Activated naive CD8-positive, alpha-beta T cell treated with anti-CD3 and anti-CD28 coated beads, Interleukin-2, amount 10 ng/mL, durations not matched to agents 7 days and 5 days (primary cell): ENCODE measurements at places on chromosomes 6 and 20.

GRCh38 chr6:83308833-83309232 is 115.7 kb downstream of the RWDD2A start:
- DNase-seq = no peak

GRCh38 chr6:1392813-1393640 is 3.7 kb downstream of the FOXF2 start:
- no peak for DNase-seq

DNA sequence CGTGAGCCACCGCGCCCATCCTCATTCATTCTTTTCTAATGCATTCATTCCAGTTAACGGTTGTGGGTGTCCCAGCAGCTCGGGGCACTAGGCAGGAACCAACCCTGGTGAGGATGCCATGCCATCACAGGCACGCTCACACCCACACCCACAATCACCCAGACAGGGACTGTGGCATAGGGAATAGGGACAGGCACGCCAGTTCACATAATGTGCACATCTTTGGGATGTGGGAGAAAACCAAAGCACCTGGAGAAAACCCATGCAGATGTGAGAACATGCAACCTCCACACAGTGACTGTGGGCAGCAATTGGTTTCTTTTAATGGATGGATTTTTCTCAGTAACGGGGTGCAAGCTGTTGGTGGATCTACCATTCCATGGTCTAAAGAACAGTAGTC is 64.3 kb downstream of the IRF4 start:
- DNase-seq = peak; percentile 23

DNA sequence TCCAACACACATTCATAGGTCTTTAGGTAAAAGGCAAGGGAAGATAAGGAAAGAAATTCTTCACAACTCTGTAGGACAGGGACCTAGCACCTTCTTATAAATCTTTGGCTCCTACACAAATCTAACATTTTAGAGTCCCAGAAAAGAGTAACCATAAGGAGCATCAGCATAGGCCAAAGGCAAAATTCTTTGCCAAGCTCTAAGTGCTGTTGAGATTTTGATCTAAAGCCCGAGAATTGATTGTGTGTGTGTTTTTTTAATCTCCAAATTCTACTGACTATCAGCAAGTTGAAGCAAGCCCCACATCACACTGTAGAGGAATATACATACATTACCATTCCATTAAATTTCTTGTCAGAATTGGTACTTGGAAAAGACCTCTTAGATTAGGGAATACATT is 233.6 kb downstream of the BTBD9 start:
- DNase-seq = no peak

- DNase-seq = no peak
Observed at GRCh38 chr6:131383421-131384411, 189.3 kb upstream of the ARG1 start.

DNA sequence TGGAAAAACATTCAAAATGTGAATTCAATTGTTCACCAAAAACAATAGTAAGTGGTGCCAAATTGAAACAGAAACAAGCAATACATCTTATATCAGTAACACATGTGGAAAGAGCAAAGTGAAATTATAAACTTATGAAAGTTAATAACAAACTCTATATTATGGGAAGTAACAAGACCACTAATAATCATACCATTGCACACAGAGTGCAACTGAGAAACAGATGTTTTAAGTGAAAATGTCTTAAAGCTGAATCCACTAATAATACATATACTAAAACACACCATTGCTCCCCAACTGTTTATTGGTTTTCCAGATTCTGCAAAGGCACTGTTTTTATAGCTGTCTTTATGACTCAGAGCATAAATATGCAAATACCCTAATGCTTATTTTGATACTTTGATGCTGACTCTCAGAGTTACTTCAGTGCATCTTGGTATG is 292.3 kb downstream of the RFPL4B start:
- no peak for DNase-seq

- DNase-seq = no peak
Observed at GRCh38 chr20:9532069-9532838, 17.9 kb downstream of the LAMP5 start.

DNA sequence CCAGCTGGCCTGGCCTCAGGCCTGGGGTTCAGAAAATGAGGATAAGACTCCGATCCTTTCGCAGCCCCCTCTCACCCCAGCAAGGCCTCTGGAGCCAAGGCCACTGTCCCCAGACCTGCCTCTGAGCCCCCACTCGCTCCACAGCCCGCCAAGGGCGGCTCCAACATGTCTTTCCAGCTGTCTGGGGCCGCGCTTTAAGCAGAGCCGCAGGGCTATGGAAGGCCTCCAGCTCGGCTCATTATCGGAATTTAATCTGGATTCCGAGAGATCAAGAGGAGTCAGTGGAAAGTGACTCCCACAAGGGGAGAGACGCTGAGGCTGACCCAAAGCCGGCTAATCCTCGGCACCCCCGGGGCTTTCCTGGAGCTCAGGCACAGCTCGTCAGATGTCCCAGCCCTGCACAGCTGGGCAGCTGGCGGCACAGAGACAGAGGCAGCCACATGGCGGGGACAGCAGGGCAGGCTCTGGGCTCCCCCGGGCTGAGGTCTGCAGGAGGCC is 41.8 kb downstream of the BMP7 start:
- no peak for DNase-seq

- DNase-seq = no peak
Observed at GRCh38 chr6:144745439-144745838, 460.3 kb downstream of the UTRN start.

DNA sequence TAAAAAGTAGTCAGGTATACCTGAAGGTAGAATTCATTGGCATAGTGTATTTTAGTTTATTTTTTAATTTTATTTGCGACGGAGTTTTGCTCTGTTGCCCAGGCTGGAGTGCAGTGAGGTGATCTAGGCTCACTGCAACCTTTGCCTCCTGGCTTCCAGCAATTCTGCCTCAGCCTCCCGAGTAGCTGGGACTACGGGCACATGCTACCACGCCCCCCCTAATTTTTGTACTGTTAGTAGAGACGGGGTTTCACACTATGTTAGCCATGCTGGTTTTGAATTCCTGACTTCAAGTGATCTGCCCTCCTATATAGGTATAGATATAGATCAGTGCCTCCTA is 102.8 kb upstream of the PRSS16 start:
- DNase-seq = no peak

DNA sequence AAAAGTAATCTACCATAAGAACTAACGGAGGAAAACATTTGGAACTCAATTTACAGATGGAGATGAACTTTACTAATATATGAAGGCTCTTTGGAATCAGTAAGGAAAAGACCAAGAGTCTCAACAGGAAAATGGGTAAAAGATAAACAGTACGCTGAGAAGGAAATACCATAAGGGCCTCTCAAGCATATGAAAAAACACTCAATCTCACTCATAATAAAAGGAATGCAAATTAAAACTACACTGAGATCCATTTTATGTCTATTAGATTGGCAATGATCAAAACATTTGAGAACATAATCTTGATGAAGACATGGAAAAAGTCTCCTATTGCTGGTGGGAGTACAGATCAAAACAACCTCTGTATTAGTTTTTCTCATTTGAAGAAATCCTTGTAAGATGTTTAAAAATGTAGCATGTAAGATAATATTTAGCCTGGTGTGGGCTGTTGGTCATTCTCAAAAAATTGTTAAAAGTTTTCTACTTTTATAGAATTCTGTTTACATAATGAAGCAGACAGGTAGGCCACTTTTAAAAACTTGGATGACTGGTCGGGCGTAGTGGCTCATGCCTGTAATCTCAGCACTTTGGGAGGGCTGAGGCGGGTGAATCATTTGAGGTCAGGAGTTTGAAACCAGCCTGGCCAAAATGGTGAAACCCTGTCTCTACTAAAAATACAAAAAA is 14.5 kb downstream of the REV3L start:
- DNase-seq = no peak

DNA sequence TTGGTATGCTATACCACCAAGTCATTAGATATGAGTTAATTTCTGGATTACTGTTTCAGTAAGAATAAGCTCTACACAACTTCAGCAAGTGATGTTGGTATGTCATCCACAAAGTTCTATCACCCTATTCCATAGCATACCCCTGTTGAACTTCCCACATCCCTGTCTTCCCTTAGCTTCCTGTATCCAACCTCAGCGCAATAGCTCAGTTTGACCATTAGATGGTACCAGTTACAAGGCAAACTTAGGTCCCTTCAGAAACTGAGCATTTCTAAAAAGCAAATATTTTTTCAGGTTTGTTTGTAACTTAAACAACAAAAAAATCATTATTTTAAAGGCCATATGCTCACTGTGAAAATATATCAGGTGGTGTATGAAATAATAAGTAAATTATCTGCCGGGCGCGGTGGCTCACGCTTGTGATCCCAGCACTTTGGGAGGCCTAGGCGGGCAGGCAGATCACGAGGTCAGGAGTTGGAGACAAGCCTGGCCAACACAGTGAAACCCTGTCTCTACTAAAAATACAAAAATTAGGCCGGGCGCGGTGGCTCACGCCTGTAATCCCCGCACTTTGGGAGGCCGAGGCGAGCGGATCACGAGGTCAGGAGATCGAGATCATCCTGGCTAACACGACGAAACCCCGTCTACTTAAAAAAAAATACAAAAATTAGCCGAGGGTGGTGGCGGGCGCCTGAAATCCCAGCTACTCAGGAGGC is 8.8 kb upstream of the MOG start:
- no peak for DNase-seq

DNA sequence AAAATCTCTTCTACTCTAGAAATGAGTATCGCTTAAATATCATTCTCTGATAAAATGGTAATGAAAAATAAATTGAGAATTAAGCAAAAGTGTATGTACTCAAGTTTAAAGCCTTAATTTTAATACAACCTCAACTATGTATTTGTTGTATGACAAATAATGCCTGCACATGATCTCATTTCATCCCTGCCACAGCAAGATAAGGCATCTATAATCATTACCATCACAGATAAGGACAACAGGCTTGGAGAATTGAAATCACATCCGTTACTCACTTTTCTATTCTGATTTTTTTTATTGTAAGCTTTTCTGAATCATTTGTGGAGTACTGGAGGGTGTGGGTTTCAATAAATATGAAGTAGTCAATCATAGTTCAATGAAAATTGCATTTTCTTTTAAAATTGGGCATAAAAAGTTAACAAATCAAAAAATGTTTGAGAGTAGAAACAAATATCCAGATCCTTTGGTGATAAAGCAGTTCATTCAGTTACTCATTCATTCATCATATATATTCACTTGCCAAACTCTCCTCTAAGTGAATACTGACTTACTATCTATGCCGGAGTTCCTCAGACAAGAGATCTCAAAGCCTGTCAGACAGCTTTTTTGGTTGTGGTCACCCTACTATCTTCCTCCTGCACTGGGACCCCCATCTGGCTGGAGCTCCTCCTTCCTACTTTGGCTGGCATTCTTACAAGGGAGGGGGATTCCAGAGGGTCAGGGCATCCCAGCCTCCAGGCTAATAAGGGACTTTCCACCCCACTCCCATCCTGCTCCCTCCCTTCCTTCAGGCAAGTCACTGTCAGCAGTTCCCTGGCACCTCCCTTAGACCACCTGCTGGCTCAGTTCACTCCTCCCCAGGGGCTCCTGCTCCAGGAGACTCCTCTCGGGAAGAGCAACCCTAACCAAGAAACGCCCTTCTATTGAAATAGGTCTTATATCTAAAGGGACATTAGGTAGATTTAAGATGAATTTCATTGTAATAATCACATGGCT is 118.6 kb downstream of the OGFRL1 start:
- no peak for DNase-seq

DNA sequence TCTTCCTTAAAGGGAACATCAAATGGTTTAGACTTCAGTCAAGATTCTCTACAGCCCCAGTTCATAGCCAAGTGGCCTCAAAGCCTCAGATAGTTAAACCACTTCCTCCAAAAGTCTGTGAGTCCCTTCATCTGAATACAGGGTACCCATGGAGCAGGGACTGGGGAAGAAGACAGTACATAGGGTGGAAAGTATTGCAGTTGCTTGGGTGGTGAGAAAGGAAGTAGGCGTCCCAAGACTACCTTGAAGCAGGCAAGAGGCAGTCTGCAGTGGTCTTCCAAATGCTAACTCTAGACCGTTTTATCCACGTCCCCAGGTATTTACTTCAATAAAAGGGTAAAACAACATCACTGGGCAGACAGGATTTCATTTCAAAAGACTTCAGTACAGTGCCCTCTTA is 2.0 kb downstream of the FYN start:
- peak; percentile 38 for DNase-seq

GRCh38 chr6:42190554-42191183 is 4.1 kb downstream of the GUCA1B start:
- no peak for DNase-seq

DNA sequence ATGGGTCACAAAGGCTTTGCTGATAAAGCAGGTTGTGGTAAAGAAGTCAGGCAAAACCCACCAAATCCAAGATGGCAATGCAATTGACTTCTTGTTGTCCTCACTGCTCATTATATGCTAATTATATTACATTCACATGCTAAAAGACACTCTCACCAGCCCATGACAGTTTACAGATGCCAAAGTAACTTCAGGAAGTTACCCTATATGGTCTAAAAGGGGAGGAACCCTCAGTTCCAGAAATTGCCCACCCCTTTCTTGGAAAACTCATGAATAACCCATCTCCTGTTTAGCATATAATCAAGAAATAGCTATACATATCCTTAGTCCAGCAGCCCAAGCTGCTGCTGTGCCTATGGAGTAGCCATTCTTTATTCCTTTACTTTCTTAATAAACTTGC is 501.1 kb downstream of the MEI4 start:
- no peak for DNase-seq

- no peak for DNase-seq
Observed at GRCh38 chr6:89023591-89024441, 56.7 kb upstream of the PNRC1 start.

DNA sequence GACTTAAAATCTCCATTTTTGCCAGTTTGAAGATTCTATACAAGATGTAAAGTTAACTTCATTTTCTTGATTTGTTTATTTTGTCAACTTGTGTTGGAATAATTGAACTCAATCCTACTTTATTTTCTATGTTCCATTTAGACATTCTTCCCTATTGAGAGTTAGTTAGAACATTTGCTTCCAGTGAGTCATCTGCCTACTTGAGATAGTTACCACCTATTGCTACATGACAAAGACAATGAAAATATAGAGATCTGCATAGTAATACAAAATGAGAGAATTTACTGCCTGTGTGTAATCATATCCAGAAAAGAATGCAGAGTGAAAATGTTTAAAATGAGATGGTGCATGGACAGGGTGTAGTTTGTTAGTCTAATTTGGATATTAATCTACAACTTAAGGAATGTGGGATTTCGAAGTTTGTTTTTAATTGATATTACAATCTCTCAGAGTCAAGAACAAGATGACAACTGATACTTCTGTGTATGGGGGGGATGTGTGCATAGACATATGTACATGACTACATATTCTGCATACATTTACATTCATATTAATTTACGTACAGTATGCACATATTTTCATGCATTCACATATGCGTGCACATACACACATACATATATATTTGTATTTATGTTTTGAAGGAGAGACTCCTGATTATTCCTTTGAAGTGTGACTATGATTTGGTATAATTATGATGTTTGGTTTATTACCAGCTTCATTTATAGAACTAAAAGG is 420.1 kb downstream of the NKAIN2 start:
- DNase-seq = no peak

- no peak for DNase-seq
Observed at GRCh38 chr6:76124018-76124417, 51.6 kb upstream of the IMPG1 start.
